Activated CD4-positive, CD25-positive, alpha-beta regulatory T cell treated with anti-CD3 and anti-CD28 coated beads, Interleukin-2, amount 50 U/mL, for 16 hours (primary cell): ENCODE measurements at places on chromosomes 12 and 14.

DNA sequence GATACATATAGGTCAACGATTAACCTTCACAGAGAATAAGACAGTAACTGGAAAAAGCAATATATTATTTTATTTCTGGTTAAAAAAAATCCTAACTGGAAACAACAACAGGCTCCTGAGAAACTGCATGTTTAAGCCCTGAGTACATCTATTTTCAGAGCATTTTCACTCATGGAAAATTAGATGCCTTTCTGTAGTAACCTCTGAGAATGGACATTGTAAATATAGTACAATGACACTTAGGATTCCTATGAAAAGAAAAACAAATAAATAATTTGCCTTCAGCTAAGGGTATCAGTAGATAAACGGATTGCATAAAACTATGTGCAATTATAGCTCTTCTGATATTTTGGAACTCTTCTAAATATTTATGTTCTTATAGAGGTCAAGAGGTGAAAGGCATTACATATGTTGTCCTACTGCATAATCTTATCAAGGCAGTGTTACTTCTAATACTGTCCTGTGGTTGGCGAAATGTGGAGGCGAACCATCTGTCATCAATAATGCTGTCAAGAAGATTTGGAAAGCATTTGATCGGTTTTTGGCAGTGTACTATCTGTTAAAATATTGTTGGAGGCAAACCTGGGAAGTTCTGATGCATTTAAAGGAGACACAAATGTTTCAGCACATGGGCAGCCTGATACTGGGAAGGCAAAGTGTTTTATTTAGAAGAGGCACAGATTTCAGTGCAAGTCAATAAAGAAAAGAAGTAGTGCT is 381.8 kb downstream of the BTG1 start:
- DNase-seq: no peak

- DNase-seq: no peak
Observed at GRCh38 chr14:42200957-42201356, 594.3 kb downstream of the LRFN5 start.

GRCh38 chr14:79809849-79810612 is 401.3 kb downstream of the DIO2 start:
- DNase-seq: no peak

GRCh38 chr12:124231980-124232653 is 62.8 kb upstream of the RFLNA start:
- DNase-seq: no peak

DNA sequence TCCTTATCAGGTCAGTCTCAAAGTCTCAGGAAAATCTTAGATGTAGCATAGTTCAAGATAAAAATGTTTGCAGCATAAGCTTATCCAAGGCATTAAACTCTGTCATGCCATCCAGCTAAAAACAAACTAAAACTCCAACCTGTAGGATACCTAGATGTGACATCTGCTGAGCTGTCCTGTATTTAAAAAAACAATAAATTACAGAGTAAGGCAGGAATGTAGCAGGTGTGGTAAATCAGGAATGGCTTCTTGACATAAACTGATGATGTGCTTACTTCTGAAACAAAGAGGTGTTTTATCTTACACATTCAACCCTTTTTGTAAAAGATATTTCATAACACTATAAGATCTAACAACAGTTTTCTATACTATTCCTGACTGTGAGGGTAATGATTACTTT is 30.6 kb upstream of the DLGAP5 start:
- DNase-seq: no peak

- DNase-seq: no peak
Observed at GRCh38 chr12:60078026-60078425, 482.2 kb downstream of the SLC16A7 start.

DNA sequence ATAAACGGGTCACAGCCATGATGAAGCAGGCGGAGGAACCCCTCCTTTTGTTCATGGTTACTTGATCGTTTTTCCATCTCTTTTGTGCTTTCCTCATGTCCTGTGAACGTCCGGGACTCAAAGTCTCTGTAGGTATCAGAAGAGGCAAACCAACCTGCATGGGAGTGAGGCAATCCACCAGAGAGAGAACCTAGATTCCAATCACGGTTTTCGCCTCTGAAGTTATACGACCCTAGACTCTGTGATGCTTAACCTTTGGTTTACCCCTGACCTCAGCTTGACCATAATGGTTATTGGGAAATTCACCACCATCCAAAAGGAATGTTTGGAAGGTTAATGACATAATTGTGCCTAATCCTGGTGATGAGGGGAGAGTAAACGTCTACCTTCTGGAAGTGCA is 186.8 kb upstream of the PRICKLE1 start:
- DNase-seq: no peak

- no peak for DNase-seq
Observed at GRCh38 chr14:70350078-70350477, 9.4 kb downstream of the COX16 start.

DNA sequence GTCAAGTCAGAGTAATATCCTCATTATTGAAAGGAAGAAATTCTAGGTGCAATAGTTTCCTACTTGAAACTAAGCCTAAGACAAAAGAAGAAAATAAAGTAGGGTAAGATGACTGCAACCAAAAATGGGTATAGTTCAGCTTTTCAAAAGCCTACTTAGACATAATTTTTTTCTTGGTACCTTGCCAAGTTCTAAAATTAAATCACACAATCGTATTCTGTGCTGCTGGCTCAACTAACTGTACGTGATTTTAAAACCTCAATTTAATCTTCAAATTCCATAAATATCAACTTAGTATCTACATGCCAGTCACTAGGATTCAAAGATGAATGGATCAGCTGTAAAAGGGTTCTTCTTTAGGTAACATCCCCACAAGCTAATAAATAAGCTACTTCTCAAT is 56.9 kb downstream of the SCAF11 start:
- no peak for DNase-seq

DNA sequence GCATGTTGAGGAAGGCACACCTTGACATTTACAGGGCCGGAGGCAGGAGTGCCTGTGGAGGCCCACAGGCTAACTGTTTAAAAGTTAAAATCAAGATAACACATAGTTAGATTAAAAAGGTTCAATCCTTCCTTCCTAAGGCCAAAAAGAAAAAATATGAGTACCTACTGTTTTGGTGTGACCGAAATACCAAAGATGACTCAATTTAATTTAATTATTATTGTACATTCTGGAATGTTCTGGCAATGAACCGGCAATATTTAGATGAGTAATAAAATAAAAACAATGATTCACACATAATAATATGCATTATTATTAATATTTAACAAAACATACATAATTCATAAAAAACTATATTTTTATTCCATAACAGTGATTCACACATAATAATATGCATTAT is 136.8 kb upstream of the NTF3 start:
- DNase-seq: no peak

DNA sequence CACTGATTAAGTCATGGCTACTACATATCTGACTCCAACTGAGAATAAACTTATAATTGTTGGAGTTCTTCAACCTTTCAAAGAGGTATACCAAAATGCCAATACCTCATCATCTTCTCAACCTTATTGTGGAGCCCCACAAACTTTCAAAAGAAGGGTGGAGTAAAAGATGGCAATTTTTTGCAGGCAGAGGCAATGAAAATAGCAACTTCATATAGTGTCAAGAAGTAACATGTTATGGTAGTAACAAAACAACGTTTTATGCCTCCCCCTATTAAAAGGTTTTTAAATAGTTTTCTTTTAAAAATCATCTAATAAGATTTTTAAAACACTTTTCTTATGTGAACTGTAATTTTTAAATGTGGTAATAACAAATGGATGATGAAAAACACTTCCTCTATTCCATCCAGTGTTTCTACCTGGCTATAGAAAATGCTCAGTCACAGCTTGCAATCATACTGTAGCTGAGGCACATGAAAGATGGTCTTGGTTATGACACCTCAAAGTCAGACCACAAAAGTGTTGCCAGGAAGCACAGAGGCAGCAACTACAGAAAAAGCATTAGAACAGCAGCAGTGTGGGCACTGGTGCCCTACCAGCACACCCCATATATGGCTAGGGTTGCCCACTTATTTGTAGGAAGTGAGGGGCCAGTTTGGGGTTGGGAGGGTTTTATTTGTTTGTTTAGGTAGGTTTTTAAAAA is 7.0 kb downstream of the PPP1R12A start:
- DNase-seq: peak; percentile 33

DNA sequence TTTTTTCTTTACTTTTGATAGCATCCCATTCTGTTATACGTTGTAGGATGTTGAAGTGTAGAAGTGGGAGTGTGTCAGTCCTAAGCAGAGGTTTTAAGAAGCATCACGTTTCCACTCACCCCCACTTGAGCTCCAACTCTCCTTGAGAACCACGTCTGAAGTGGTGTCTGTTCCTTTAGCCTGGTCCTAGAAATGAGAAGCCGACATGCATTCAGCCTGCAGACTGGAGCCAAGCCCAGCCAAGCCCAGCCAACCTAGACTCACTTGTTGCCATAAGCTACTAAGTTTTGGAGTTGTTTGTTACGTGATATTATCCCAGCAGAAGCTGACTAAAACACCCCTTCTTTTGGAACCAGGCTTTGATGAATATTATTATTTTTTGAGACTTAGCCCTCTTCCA is 4.4 kb upstream of the ELK3 start:
- no peak for DNase-seq
